Stimulated activated CD8-positive, alpha-beta memory T cell treated with anti-CD3 and anti-CD28 coated beads, Interleukin-4, amount 100 ng/mL, for 1 hour (primary cell): ENCODE measurements at places on chromosomes 5 and 9.

DNA sequence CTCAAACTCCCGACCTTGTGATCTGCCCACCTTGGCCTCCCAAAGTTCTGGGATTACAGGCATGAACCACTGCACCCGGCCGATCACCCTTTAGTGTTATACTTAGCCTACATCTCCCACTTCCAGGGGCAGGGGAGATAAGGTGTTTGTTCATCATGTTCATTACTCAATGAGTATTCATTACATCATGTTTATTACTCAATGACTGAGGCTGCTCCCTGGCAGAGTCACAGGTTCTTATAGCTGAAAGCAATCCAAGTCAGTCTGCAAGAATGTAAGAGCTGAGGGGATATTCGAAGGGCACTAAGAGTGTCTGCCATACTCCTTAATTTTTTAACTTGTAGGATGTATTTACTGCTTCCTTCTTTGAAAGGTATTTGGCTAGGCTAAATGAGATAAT lies 214.2 kb downstream of the SPATA31D1 start:
- DNase-seq: no peak

- no peak for DNase-seq
Measured at GRCh38 chr5:82417776-82418607, 139.8 kb upstream of the RPS23 start.

DNA sequence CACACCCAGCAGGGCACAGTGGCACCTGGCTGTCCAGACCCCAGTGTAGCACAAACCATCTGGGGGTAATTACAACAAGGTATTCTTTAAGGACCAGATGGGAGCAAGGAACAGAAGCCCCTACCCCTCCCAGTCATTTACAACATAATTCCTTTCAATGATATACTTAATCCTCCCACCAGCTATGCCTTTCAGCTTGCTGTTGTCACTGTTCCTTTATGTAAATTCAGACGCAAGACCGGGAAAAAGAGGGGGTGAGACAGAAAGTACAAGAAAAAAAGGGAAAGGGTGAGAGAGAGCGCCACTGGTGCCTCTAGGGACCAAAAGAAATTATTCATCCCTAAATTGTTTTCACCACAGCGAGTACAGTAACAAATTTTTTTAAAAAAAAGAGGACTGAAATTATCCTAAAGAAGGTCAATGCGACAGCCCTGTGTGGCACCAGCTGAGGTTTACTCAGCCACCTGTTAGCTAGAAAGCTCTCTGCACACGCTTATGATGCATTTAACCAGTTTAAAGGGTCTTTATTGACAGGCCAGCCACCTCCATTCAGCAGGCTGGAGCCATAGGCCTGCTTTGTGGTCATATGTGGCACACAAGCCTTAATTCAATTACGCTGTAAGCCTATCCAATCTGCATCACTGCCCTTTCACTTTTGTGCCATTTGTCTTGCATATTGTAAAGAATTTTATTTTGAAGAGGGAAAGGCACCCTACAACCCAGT lies 210.2 kb upstream of the ISL1 start:
- DNase-seq: no peak

- DNase-seq: no peak
Measured at GRCh38 chr5:65812648-65813047, 90.6 kb downstream of the NLN start.

- no peak for DNase-seq
Measured at GRCh38 chr5:154243736-154244135, 53.2 kb downstream of the GALNT10 start.

GRCh38 chr5:6872441-6873160 lies 159.4 kb downstream of the TENT4A start:
- DNase-seq: no peak

DNA sequence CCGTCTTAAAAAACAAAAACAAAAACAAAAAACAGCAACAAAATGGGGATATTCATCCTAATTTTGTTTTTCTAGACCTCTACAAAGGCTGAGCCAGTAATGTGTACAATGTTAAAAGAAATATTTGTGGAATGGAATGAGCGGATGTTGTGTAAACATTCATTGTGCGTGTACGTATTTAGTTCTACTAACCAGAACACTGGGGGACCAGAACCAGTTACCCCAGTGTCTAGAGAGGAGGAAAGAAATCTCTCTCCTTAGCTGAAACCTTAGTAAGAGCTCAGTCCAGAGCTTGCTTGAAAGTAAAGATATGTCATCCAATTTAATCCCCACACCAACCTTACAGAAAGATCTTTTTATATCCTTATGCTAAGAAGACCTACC lies 106.7 kb upstream of the CPEB4 start:
- DNase-seq: no peak

DNA sequence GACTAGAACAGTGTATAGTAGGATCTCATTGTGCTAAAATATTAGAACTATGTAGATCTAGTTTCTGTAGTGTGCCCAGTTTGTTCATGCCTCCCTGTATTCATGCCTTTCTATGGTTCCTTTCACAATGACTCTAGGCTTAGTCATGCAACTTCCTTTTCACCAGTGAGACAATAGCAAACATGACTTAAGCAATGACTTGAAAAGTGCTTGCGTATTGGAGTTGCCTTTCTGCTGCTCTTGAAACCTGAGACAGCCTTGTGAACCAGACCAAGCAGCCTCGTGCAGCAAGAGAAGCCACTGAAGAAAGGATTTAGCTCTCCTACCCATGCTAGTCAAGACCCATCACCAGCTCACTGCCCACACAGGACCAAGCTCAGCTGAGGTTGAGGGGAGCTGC lies 294.5 kb upstream of the TAS2R1 start:
- DNase-seq: no peak

- no peak for DNase-seq
Measured at GRCh38 chr5:157721159-157721558, 10.1 kb upstream of the THG1L start.

DNA sequence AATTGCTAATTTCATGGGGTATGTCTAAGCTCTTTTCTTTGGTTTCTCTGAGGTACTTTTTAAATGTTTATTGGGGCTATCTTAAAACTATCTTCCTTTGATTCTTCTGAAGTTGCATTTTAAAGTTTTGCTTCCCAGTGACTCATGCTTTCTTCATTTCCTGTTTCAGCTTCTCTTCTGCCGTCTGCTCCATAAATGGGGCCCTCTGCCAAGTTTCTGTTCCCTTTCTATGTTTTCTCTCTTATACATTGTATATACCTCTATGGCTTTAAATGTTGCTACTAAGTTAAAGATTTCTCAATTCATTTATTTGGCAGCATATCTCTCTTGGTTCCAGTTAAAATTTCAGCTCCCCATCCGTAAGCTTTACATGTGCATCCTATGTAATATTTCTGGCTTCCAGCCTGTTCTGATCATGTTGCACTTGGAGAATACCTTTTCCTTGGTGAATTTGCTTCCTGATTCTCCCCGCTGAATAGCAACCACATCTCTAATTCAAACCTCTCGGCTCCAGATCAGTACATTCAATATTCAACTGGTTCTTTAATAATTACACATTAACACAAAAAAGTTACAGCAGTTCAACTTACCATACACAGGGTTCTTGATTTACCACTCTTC lies 125.3 kb downstream of the ST8SIA4 start:
- no peak for DNase-seq

DNA sequence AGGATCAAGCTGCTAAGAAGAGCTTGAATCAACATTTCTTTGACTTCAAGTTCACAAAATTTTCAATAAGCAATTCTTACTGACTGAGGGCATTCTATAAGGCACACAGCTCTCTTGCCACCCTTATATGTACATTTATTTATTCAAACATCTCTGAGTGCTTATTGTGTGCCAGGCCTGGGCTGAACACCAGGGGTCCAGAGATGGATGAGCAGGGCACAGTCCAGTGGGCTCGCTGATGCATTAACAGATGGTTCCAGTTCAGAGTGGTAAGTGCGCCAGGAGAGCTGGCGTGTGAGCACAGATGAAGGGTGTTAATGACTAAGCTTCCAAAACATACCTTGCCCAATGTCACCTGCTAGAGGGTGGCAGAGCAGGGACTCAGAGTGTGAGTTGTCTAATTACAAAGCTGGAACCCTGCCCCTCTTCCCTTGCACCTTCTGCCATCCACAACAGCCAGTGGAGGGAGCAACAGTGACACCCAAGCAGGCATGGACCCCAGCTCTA lies 24.6 kb downstream of the ALG2 start:
- DNase-seq: no peak

DNA sequence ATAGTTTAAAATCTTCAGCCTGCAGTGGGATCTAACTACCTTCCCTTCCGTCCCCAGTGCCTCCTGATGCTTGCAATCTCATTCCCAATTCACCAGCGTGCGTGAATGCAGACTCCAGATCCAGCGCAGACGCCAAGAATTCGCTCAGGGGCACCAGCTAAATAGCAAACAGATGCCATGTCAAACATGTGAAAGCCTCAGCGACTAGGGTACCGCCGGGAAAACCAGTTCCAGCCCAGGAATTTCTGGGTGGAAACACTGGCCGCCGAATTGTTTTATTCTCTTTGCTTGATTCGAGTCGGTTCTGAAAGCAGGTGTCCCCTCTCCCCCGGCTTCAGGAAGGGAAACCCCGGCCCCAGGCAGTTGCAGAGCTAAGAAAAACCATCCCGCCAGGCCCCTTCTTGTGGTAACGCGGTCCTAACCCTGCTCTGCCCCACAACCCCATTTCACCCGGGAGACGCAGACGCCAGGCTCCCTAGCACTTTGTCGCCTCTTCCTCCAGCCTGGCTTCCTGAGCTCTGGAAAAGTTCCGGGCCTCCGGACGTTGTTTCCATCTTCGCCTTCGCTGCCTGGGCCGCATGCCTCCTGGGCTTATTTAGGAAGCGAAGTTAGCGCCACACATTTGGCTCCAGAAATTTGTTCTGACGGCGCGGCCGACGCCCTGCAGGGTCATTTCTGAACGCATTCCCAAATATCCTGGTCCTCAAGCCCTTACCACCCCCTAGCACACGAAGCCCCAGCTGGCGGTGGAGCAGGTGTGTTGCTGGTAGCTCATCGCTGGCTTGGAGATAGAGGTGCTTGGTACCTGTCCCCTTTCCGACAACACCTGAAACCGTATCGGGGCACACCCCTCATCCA lies 665 bp upstream of the LVRN start:
- no peak for DNase-seq

- no peak for DNase-seq
Measured at GRCh38 chr5:82796643-82797416, 280.4 kb downstream of the TMEM167A start.

DNA sequence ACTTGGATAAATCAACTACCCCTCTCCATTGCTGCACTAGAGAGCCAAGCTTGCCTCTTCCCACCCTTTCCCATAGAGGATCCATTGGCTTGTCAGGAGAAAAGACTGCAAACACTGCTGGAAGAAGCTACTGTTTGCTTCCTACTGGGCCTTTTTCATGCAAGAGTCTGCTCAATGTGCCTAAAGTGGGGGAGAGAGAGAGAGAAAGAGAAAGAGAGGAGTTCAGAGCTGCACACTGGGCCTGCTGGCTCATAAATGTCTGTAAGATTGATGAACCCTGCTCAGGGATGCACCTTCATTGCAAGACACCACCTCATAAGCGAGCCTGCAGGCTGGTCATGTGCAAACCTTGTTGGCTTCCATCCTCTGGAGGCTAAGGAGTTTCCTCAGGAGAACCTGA lies 269.4 kb downstream of the ZNF608 start:
- DNase-seq: no peak

- no peak for DNase-seq
Measured at GRCh38 chr5:150700246-150700593, 642 bp downstream of the RBM22 start.

DNA sequence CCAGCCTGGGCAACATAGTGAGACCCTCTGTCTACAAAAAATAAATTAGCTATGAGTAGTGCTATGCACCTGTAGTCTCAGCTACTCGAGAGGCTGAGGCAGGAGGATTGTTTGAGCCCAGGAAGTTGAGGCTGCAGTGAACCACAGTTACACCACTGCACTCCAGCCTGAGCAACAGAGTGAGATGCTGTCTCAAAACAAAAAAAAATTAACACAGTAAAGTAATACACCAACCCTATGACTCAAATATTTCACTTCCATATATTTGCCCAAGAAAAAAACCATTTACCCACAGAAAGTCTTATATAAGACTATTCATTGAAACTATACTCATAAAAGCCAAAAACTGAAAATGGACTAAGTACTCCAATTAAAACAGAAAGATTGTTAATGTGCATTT lies 16.2 kb downstream of the SMIM23 start:
- DNase-seq: no peak

DNA sequence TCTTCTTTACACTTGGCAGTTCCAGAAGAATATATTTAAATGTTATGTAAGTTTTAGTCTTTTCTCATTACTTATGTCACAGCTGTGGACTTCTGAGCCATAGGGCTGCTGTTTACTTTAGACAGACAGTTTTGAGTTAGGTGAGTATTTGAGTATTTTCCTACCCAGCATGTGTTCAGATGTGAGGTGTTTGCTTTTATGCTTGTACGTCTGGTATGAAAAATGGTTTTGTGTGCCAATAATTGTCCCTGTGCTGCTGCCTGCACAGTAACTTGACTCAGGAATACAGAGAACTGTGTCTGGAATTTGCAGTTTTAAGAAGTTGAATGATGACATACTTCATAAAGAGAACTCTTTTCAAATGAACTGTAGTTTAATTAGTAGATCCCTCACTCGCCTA lies 20.8 kb downstream of the MEGF10 start:
- no peak for DNase-seq

GRCh38 chr5:151018846-151019245 lies 1.5 kb upstream of the GPX3 start:
- no peak for DNase-seq

DNA sequence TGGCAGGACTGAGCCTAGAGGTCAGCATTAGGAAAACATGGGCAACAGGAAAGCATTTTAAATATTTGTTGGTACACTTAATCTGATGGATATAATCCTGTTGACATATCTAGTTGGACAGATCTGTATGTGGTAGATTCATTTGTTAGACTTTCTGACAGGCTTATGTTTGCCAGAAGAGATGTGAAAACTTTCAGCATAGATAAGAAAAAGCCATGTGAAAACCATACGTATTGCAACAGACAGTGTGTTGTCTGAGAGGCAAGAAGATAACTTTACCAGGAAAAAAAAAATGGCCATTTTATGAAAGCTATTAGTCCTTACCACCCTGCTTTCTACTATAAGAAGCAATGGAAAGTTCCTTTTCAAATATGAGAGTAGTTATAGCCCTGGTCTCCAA lies 1902.2 kb upstream of the C9orf72 start:
- DNase-seq: no peak

- no peak for DNase-seq
Measured at GRCh38 chr5:37767251-37767650, 72.6 kb downstream of the GDNF start.

GRCh38 chr5:39604491-39604890 lies 179.7 kb upstream of the DAB2 start:
- DNase-seq: no peak

- DNase-seq: no peak
Measured at GRCh38 chr9:130266236-130267098, 907 bp downstream of the HMCN2 start.

- DNase-seq: no peak
Measured at GRCh38 chr5:150622157-150622556, 18.3 kb upstream of the SYNPO start.

GRCh38 chr9:6676254-6676921 lies 30.9 kb upstream of the GLDC start:
- DNase-seq: no peak

- no peak for DNase-seq
Measured at GRCh38 chr5:66595756-66596635, at the start of gene MAST4. Gene MAST4 (plus strand): TSS chr5:66596393. CDS start chr5:66596656, 263 bp downstream.

GRCh38 chr5:98309785-98310598 lies 463.5 kb upstream of the RGMB start:
- no peak for DNase-seq
